ENCODE measurements at places on chromosomes 11 and 22.

DNA sequence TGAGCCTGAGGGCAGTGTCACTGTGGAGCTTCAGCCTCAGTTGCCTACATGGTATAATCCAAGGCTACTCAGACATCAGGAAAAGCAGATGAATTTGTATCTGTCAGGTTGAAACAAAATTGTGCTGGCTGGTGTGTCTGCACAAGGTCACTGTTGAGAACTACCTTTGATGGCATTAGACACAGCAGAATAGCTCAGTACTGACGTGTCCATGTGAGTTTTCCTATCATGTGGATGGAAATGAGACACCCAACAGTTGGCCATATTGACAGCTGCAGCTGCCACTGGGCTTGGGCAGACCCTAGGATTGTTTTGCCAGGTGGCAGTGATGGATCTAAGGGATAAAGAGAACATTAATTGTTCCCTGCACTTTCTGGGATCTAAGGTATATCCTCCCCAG, 15.8 kb downstream of the CCDC134 start:
- DNase-seq = no peak

DNA sequence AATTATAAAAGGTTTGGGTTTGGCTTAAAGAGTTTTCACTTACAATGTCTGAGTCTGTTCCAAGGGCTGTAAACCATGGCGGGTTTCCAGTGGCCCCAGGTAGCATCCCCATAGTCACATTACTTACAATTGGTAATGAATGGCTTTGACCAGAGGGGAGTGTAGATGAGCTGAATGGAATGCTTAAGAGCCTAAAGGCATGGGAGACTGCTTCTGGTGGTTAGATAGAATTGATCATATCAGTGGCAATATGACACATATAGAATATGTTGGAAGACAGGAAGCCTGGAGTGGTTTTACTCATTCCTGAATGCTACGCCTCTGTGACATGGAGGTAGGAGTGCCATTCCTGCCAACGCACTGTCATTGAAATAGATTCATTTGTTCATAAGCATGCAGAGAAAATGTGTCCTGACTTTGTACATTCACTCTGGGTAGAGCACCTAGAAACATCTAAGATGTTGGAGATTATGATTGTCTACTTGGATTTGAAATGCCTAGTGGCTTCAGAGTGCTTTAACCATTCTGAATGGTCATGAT, 183.3 kb downstream of the BLID start:
- DNase-seq = no peak

DNA sequence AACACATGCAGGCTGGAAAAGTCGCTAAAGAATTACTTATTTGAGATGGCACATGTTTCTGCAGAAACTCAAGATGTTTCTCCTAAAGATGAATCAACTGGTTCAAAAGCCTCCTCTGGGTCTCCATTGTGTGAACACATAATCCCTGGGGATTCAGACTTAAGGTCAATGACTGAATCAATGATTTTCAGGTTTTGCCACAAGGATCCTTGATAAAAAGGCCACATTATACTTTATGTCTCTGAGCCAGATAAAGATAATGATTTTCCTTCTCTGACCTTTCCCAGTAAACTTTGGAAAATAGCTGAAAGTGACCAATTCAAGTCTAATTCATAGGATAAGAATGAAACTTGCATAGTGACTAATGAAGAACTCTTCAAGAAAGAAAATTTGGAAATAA, 2.3 kb upstream of the XKR3 start:
- no peak for DNase-seq

GRCh38 chr11:11532574-11532973, 89.2 kb downstream of the GALNT18 start:
- no peak for DNase-seq

GRCh38 chr11:126581871-126582648, 226.6 kb downstream of the ST3GAL4 start:
- DNase-seq = no peak

- no peak for DNase-seq
Measured at GRCh38 chr11:20547411-20547810, 52.0 kb upstream of the SLC6A5 start.

Measured in stimulated activated CD4-positive, alpha-beta T cell treated with anti-CD3 and anti-CD28 coated beads, Interleukin-2, amount 100 ng/mL, for 24 hours (primary cell).